ENCODE measurements at places on chromosomes 1 and 21.

DNA sequence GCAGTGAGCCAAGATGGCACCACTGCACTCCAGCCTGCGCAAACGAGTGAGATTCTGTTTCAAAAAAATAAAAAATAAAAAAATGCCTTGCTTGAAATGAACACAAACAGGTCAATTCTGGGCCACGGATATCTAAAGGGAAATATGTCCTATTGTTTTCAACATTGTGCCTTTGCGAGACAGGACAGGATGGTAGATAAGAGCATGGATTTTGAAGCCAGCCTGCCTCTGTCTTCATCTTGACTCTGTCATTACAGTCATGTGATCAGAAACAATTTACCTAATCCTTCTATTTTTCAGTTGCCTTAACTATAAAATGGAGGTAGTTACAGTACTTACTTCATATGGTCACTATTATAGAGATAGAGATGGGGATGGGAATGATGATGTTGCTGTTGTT lies 56.7 kb upstream of the ZSWIM5 start:
- no peak overlapping the region for H3K27ac ChIP-seq
- H3K36me3 ChIP-seq, result no peaks in the 10 kb centered on the region
- peaks cover 4% of the 10 kb centered on the region for H3K4me1 ChIP-seq
- no peak for DNase-seq
- no peak overlapping the region for H3K4me3 ChIP-seq

GRCh38 chr1:9410737-9411297 lies 118.1 kb downstream of the SPSB1 start:
- no peak overlapping the region for H3K27ac ChIP-seq
- H3K36me3 ChIP-seq, result no peaks in the 10 kb centered on the region
- H3K4me1 ChIP-seq, result peaks cover 5% of the 10 kb centered on the region

GRCh38 chr21:15837645-15838044 lies 107.9 kb downstream of the USP25 start:
- peak overlapping the region; percentile 14 for H3K27ac ChIP-seq
- no peak for DNase-seq
- H3K4me1 ChIP-seq, result no peaks in the 10 kb centered on the region
- no peaks in the 10 kb centered on the region for H3K36me3 ChIP-seq
- H3K27me3 ChIP-seq, result no peaks in the 10 kb centered on the region

DNA sequence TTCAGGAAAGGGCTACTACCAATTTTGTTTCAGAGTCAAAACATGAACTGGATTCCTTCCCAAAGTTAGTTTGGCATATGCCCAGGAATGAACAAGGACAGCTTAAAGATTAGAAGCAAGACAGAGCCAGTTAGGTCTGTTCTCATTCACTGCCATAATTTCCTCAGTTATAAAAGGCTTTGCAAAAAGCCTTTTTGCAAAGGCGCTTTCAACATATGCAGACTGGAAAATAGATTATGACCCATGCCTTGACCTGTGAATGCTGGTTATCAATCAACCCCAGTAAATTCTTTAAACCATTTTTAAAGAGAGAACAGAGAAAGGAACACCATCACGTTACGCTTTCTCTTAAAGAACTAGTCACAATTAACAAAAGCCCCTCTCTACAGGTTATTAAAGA lies 1.7 kb upstream of the FRRS1 start:
- no peak for DNase-seq
- no peak overlapping the region for H3K27ac ChIP-seq
- no peaks in the 10 kb centered on the region for H3K36me3 ChIP-seq

GRCh38 chr1:178581351-178582303 lies 68.7 kb downstream of the TEX35 start:
- no peaks in the 10 kb centered on the region for H3K27me3 ChIP-seq
- H3K27ac ChIP-seq, result no peak overlapping the region
- no peak overlapping the region for H3K4me3 ChIP-seq
- H3K4me1 ChIP-seq, result no peaks in the 10 kb centered on the region
- no peak for DNase-seq

DNA sequence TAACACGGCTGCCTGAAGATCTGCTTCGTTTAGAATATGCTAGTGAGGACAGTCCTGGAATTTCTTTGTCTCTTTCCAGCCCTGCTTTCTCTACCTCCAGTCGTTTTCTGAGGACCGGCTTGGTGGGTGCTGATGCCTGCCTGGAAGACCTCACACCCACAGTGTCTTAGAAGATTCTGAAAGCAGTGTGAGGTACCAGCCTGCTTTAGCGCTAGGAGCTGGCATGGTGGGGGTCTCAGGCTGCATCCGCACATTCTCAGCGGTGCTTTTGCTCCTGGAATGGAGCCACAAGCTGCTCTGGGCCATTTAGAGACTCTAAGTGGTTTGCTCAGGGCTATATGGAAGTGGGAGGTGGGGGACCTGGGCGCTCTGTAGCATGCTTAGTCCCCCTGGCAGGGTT lies 61.4 kb downstream of the CD247 start:
- no peaks in the 10 kb centered on the region for H3K27me3 ChIP-seq
- no peak for DNase-seq
- H3K4me3 ChIP-seq, result no peak overlapping the region
- peaks cover 6% of the 10 kb centered on the region for H3K4me1 ChIP-seq
- H3K36me3 ChIP-seq, result no peaks in the 10 kb centered on the region

DNA sequence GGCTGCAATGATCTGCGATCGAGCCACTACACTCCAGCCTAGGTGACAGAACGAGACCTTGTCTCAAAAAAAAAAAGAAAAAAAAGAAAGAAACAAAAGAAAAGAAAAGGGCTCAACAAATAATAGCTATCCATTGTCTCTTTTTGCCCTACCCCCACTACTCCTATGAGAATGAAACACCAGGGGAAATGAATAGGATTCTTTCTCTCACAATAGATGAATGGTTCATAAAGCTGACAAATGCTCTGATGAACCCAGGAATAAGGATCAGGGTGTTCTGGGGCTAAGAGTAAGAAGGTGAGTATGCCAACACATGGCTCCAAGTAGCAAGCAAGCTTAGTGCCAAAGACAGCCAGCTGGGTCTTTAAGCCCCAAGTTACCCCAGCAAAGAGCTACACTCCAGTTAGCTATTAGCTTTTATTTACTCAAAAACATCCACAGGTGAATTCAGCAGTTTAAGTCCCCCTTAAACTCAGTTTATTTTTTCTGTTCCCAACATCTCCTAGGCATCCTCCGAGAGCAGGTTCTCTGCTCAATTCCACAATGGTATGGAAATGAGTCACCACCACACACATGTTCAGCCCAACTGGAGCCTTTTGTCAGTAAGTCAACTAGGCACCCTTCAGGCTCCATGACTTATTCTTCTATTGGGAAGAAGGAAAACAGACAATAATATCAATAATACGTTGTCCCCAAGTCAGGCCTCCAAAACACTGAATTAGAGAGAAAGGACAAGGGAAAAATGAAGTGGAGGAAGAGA lies 4.2 kb downstream of the ADORA3 start:
- no peaks in the 10 kb centered on the region for H3K4me1 ChIP-seq
- DNase-seq, result no peak
- H3K27me3 ChIP-seq, result no peaks in the 10 kb centered on the region
- H3K4me3 ChIP-seq, result no peak overlapping the region

- no peak overlapping the region for H3K4me3 ChIP-seq
- H3K4me1 ChIP-seq, result peaks cover 6% of the 10 kb centered on the region
- DNase-seq, result no peak
- peaks cover 8% of the 10 kb centered on the region for H3K27me3 ChIP-seq
Observed at GRCh38 chr1:909861-910310, 13.8 kb upstream of the SAMD11 start.

DNA sequence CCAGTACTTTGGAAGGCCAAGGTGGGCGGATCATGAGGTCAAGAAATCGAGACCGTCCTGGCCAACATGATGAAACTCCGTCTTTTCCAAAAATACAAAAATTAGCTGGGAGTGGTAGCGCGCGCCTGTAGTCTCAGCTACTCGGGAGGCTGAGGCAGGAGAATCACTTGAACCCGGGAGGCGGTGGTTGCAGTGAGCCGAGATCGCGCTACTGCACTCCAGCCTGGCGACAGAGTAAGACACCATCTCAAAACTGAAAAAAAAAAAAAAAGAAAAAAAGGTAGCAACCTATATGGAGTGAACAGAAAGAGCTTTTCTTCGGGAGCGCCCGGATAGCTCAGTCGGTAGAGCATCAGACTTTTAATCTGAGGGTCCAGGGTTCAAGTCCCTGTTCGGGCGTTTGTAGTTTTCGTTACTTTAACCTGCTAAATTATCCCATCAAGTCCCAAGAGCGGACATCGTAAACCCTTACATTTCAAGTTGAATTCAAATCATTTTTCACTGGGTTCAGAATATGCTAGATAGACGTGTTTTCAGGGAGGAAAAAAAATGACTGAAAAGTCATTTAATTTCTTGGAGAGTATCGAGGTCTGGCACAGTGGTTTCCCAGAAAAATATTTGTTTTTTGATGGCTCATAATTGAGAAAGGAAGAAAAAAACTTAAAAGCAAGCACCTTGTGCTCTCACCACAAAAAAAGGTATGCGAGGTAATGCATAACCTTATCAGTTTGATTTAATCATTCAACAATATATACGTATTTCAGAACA lies 9.8 kb upstream of the MDM4 start:
- H3K4me3 ChIP-seq, result peak overlapping the region; percentile 50
- DNase-seq, result no peak
- H3K27me3 ChIP-seq, result no peaks in the 10 kb centered on the region
- H3K27ac ChIP-seq, result peak overlapping the region; percentile 91
- H3K36me3 ChIP-seq, result no peaks in the 10 kb centered on the region
- H3K4me1 ChIP-seq, result no peaks in the 10 kb centered on the region

DNA sequence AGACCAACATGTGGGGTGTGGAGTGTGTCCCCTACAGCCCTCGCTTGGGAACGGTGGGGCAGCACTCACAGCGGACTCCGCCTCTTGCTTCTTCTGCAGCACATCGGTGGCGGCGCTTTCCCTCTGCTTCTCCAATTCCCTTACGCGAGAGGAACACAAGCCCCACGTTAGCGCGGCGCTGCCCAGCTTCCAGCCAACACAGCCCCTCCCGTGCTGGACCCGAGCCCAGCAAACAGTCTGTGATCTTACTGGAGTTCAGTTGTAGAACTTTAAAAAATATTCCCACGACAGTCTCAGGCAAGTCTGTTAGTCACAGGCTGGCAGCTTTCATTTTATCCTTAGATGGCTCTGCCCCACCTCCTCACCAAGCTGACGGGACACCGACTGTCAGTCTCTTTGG lies 13.6 kb downstream of the THAP3 start:
- H3K27ac ChIP-seq, result peak overlapping the region; percentile 26
- H3K4me1 ChIP-seq, result no peaks in the 10 kb centered on the region
- peaks cover 4% of the 10 kb centered on the region for H3K36me3 ChIP-seq
- no peaks in the 10 kb centered on the region for H3K27me3 ChIP-seq
- peak; percentile 59 for DNase-seq

DNA sequence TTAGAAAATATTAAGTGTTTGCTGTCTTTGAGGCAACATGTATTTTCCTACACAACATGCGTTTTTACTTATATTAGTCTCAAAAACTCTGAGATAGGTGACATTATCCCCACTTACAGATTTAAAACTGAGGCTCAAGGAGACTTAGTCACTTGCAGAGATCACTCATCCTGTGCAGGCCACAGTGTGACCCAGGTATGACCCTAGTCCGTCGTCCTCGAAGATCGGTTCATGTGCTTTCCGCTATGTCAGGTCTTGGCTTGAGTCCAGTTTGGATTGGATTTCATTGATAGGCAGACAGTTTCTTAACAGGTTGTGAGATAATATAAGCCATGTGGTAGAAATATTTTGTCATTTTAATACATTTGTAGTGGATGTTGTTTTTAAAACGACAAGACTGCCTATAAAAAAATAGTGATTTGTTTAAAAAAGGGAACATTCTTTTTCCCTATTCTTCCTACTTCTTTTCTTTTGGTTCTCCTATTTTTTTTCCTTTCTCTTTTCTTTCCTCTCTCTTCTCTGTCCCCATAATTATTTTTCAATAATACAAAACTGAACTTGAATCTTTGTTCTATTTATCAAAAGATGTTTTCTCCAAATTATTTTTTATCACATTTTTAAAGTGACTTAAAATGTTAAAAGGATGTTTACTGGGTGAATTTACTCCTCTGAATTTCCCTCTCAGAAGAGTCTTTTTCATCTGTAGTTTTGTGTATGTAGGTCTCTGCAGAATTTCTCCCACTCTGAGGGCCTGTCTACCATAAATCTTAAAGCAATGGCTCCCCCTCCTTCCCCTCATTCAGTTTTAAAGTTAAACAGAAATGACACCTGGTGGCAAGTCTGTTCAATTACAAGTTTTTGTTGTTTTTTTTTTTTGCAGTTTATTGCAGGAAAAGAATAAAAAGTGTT lies 81.8 kb downstream of the PHTF1 start:
- H3K27ac ChIP-seq, result no peak overlapping the region
- H3K36me3 ChIP-seq, result no peaks in the 10 kb centered on the region
- no peak overlapping the region for H3K4me3 ChIP-seq

DNA sequence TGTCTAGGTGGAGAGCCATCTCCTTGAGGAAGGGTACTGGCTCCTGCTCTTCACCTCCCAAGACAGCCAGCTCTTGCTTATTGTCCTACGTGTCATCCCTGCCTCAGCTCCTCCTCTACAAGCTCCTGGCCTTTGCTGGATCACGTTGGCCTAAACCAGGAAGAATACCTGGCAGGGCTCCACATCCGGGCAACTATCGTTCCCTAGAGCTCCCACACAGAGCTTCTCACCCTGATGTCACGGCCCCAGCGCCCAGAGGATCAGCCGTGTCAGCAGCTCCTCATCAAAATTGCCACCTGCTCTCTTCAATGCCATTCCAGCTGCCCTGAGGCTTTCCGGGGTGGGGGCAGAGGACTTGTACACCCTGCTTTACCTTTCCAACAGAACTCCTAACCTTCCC lies 1.9 kb upstream of the TPM3 start:
- peak; percentile 91 for DNase-seq
- no peak overlapping the region for H3K4me3 ChIP-seq
- H3K27ac ChIP-seq, result peak overlapping the region; percentile 66
- no peaks in the 10 kb centered on the region for H3K36me3 ChIP-seq
- no peaks in the 10 kb centered on the region for H3K27me3 ChIP-seq

DNA sequence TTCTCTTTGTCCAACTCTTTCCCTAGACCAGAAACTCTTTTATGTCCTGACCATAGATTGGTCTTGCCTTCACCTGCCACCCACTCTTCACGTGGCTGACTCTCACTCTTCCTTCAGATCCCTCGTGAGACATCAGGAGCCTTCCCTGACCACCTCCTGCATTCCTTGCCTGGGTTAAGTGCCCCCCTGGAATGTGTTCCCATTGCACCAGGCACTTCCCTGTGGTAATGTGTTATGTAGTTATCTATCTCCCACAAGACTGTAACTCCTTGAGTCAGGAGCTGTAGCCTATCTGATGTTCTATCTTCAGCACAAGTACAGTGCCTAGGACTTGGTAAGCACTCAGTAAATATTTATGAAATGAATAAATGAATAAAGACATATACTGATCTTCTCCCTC lies 111.2 kb upstream of the CTTNBP2NL start:
- no peak overlapping the region for H3K27ac ChIP-seq
- no peak for DNase-seq
- no peaks in the 10 kb centered on the region for H3K27me3 ChIP-seq
- H3K36me3 ChIP-seq, result no peaks in the 10 kb centered on the region
- no peaks in the 10 kb centered on the region for H3K4me1 ChIP-seq
